ENCODE measurements at places on chromosomes 3 and 15.

- DNase-seq: no peak
Observed at GRCh38 chr15:96358001-96358801, 27.7 kb downstream of the NR2F2 start.

- no peak for DNase-seq
Observed at GRCh38 chr3:37819591-37819990, 42.1 kb upstream of the CTDSPL start.

GRCh38 chr3:190359813-190360212, 28.1 kb upstream of the CLDN16 start:
- no peak for DNase-seq

DNA sequence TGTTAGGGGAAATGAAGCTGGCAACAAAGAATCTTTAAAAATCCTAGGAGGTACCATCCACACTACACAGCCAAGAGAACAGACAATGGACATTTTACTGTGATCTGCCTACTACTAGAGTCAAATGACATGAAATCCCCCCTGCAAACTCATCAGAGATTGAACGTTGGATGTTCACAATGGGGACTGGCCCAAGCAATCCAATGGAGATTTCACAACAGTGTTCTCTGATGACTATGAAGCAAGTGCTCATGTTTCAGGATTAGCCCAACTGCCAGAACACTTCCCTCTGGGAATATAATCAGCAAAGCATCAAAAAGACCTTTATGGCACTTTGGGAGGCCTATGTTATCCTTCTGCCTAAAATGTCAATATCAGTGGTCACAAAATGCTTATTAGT, 97.8 kb downstream of the IGSF11 start:
- no peak for DNase-seq

DNA sequence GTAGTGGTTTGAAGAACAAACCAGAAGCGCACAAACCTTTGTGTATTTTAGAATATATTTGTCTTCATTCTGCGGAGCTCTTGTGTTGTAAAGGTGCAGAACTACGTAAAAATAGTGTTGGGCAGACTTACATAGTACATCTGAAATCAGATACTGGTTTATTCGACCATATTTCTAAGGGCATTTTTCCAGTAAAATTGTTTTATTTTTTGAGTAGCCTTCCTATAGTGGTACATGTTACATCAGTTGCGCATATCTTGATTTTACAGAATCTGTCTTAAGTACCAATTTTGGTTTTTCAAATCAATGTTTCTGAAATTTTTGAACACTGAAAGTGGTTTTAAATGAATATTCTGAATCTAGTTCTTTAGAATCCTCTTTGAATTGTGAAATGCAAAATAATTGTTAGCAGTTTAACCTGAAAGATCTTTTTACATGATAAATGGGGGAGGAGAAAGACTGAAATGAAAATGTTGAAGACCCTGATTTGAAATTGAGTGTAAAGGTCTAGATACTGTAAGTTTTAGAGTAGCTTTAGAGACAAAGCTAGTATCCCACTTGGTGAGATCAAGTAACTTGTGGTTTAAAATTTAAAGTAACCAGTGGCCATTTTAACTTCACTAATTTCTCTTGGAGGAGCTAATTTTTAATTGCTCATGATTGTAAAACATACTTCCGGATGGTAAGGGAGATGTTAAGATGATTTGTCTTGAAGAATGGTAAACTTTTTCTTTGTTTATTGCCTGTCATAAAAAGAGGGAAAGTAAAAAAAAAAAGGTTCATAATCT, 15.5 kb upstream of the CHD2 start:
- no peak for DNase-seq

All from fibroblast of skin of back (primary cell).